ENCODE measurements at places on chromosomes 5 and 9. TPM values are rescaled to one million over a fixed set of nuclear protein-coding genes. Genes with fewer than 3 reads are reported as not detected.

CCDC192 gene
- not detected for polyA plus RNA-seq

HTR1A gene
- polyA plus RNA-seq, result not detected

TICAM2 gene
- not detected for polyA plus RNA-seq

JAKMIP2 gene
- polyA plus RNA-seq, result 1.8 TPM

GRCh38 chr5:78615697-78616096 lies 32.9 kb downstream of the LHFPL2 start:
- peaks cover 43% of the 10 kb centered on the region for H3K36me3 ChIP-seq
- no peak for DNase-seq
- no peak overlapping the region for H3K27ac ChIP-seq
- peaks cover 14% of the 10 kb centered on the region for H3K4me1 ChIP-seq

- DNase-seq, result peak; percentile 52
- H3K4me3 ChIP-seq, result no peak overlapping the region
- no peak overlapping the region for H3K27ac ChIP-seq
- H3K36me3 ChIP-seq, result no peaks in the 10 kb centered on the region
These were observed 12.4 kb downstream of the CBY3 start for GRCh38 chr5:179668391-179668790.

DNA sequence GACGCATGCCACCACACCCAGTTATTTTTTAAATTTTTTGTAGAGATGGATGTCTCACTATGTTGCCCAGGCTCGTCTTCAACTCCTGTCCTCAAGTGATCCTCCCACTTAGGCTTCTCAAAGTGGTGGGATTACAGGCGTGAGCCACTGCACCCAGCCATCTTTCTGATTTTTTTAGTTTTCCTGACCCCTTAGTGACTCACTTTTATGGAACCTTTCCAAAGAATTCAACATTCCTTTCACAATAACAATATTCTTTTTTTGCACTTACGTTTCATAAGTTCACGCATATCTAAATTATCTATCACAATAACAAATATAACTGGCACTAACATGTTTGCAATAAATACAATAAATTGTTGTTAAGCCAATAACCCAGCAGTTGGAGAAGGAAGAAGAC lies 8.5 kb downstream of the ELOVL7 start:
- no peak for DNase-seq
- H3K27ac ChIP-seq, result no peak overlapping the region
- no peaks in the 10 kb centered on the region for H3K36me3 ChIP-seq
- no peak overlapping the region for H3K4me3 ChIP-seq
- H3K27me3 ChIP-seq, result no peaks in the 10 kb centered on the region

DNA sequence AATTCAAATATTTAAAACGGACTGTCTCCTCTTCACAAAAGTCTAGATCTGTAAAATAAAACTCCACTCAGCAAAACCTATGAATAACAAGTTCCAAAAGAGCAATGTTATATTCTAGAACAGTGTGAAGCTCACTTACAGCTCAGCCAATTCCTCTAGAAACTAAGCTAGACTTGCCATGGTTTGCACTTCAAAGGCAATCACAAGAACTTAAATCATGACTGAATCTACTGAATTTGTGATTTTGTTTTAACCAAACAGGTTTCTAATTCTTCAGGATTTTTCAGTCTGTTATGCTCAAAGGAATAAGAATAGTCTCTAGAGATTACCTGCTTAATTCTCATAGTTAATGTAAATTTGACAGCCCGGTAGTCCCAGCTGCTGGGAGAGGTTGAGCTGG lies 1.4 kb upstream of the PKD2L2 start:
- peak overlapping the region; percentile 72 for H3K4me3 ChIP-seq
- peak overlapping the region; percentile 99 for H3K27ac ChIP-seq
- H3K4me1 ChIP-seq, result peaks cover 21% of the 10 kb centered on the region
- no peaks in the 10 kb centered on the region for H3K36me3 ChIP-seq

DNA sequence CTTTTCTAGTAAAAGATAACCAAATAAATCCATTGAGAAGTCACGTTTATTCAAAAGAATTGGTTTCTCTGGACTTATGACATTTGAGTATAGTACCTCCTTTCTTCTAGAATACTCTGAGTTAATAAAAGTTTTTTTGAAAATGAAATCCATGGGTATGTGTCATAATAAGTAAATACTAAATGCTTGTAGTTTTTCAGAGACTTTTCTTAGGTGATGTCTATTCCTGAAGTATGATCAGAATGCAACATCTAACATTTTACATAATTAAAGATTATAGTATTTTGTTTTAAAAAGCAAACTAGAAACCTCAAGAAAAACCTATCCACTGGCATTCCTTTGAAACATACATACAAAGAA lies 63.2 kb downstream of the NFIB start:
- no peak overlapping the region for H3K4me3 ChIP-seq
- DNase-seq, result no peak
- peak overlapping the region; percentile 35 for H3K27ac ChIP-seq
- peaks cover 20% of the 10 kb centered on the region for H3K4me1 ChIP-seq
- H3K27me3 ChIP-seq, result no peaks in the 10 kb centered on the region

- H3K27ac ChIP-seq, result peak overlapping the region; percentile 98
- H3K4me1 ChIP-seq, result peaks cover 9% of the 10 kb centered on the region
- no peak overlapping the region for H3K4me3 ChIP-seq
- DNase-seq, result peak; percentile 72
These were observed 339.2 kb downstream of the PIK3R1 start for GRCh38 chr5:68554571-68555279.

GRCh38 chr5:136032564-136032963 lies 3.8 kb downstream of the TGFBI start:
- H3K4me3 ChIP-seq, result peak overlapping the region; percentile 71
- no peak for DNase-seq
- peaks cover 53% of the 10 kb centered on the region for H3K4me1 ChIP-seq
- peaks cover 33% of the 10 kb centered on the region for H3K36me3 ChIP-seq
- H3K27ac ChIP-seq, result peak overlapping the region; percentile 85

- no peak overlapping the region for H3K4me3 ChIP-seq
- H3K36me3 ChIP-seq, result no peaks in the 10 kb centered on the region
- no peak for DNase-seq
- no peak overlapping the region for H3K27ac ChIP-seq
- no peaks in the 10 kb centered on the region for H3K4me1 ChIP-seq
- no peaks in the 10 kb centered on the region for H3K27me3 ChIP-seq
These were observed 148.3 kb upstream of the MOCS2 start for GRCh38 chr5:53257806-53258373.

- no peaks in the 10 kb centered on the region for H3K4me1 ChIP-seq
- DNase-seq, result no peak
- H3K4me3 ChIP-seq, result no peak overlapping the region
- no peak overlapping the region for H3K27ac ChIP-seq
These were observed 142.2 kb upstream of the GAS1 start for GRCh38 chr9:87089506-87089905.

DNA sequence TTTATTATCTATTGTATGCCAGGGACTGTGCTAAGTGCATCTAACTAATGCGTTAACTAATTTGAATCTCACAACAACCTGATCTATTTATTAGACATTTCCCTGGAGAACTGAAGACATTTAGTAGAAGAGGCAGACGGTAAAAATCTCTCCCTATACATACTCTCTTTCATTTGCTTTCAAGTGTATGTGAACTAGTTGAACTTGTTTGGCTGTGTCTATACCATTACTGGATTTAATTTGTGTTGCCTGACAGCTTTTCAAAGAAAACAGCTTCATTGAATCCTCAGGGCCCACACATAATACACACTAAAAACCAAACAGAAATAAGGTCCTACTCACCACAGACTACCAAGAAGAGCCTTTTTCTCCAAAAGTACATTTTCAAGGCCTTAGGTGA lies 133.6 kb upstream of the NR3C1 start:
- H3K4me1 ChIP-seq, result peaks cover 10% of the 10 kb centered on the region
- no peaks in the 10 kb centered on the region for H3K27me3 ChIP-seq
- no peak for DNase-seq
- H3K36me3 ChIP-seq, result no peaks in the 10 kb centered on the region
- no peak overlapping the region for H3K4me3 ChIP-seq

DNA sequence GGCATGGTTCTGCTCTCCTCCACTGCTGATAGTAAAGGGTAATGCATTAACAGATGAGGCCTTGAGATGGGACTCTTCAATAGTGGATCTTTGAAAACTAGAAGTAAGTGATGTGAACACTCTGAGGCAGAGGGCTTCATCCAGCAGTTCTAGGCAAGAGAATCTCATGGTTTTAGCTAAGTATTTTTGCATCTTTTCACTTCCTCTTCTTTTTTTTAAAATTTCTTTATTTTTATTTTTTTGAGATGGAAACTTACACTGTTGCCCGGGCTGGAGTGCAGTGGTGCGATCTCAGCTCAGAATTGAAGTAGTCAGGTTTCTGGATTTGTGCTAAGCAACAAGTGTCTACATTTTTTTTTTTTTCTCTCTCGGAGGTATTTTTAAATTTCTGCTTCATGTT lies 101.9 kb downstream of the MTRR start:
- no peaks in the 10 kb centered on the region for H3K36me3 ChIP-seq
- H3K27me3 ChIP-seq, result no peaks in the 10 kb centered on the region
- no peak overlapping the region for H3K27ac ChIP-seq
- H3K4me3 ChIP-seq, result no peak overlapping the region

- no peak overlapping the region for H3K4me3 ChIP-seq
- H3K27me3 ChIP-seq, result no peaks in the 10 kb centered on the region
- H3K4me1 ChIP-seq, result peaks cover 27% of the 10 kb centered on the region
- H3K27ac ChIP-seq, result peak overlapping the region; percentile 93
These were observed 60.6 kb downstream of the SHB start for GRCh38 chr9:38008168-38009034.

Measured in SK-N-SH (cell line).